Testis (tissue), 5 donors: ENCODE measurements at places on chromosomes 16 and 17. TPM values are rescaled to one million over a fixed set of nuclear protein-coding genes. Genes with fewer than 3 reads are reported as not detected.

The ITGAX gene
- polyA plus RNA-seq: 3.4 TPM

The CDYL2 gene
- 31.2 TPM for polyA plus RNA-seq

The PRKCB gene
- polyA plus RNA-seq: 25.5 TPM

DNA sequence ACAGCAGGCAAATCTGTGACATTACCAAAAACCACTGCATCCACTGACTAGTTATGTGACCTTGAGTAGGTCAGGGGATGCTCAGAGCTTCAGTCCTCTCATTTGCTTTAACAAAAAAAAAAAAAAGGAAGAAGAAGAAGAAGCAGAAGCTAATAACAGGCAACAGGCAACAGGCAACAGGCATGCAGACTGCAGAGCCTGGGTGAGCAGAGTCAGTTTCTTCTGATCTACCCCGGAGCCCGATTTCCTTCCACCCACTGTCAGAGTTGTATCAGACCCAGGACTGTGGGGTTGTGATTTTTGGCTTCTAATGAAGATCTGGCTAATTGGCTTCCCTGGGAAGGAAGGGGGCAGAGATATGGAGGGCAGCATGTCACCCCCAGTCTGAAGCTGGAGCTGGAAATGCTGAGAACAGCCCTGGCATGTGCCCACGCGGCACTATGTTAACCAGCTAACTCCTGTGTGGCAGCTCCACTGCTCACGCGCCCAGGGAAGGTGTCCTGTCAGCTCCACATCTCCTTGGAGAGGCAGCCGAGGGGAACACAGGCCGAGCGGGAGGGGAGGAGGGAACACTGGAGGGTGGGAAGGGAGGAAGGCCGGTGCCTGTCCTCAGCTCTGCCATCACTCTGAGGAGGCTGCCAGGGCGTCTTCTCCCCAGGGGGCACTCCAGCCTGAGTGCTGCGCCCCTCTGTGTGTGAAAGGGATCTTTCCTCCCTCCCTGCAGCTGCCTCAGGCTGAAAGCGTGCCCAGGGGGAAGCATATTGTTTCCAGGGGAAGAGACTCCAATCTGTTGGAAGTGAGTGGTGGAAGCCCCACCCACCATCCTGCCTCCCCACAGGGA is 17.6 kb downstream of the SRCIN1 start:
- DNase-seq: no peak

- DNase-seq: no peak
These were observed 39.3 kb upstream of the SLC38A10 start for GRCh38 chr17:81334391-81334901.

GRCh38 chr17:82689077-82689476 is 9.4 kb downstream of the RAB40B start:
- DNase-seq: no peak

DNA sequence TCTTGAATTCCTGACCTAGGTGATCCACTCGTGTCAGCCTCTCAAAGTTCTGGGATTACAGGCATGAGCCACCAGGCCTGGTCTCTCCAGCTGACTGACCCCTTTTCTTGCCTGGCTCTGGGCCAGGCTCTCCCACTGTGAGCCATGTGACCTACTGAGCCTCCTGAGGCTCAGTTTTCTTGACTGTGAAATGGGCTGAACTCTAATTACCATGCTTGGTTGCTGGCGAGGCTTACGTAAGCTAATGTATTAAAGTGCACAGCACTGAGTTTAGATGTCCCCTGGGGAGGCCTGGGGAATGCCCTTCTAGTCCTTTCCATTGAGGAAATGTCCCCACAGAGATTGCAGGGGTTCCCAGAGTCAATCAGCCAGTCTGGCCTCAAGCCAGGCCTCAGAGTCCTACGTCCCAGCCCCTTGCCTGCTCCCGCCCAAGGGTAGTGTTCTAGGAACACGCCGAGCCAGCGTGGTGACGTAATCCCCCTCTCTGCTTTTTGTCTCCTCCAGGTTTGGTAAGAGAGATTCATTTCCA is 45.8 kb upstream of the LGALS9 start:
- DNase-seq: no peak

GRCh38 chr17:36931697-36932382 is 5.4 kb upstream of the LHX1 start:
- no peak for DNase-seq

DNA sequence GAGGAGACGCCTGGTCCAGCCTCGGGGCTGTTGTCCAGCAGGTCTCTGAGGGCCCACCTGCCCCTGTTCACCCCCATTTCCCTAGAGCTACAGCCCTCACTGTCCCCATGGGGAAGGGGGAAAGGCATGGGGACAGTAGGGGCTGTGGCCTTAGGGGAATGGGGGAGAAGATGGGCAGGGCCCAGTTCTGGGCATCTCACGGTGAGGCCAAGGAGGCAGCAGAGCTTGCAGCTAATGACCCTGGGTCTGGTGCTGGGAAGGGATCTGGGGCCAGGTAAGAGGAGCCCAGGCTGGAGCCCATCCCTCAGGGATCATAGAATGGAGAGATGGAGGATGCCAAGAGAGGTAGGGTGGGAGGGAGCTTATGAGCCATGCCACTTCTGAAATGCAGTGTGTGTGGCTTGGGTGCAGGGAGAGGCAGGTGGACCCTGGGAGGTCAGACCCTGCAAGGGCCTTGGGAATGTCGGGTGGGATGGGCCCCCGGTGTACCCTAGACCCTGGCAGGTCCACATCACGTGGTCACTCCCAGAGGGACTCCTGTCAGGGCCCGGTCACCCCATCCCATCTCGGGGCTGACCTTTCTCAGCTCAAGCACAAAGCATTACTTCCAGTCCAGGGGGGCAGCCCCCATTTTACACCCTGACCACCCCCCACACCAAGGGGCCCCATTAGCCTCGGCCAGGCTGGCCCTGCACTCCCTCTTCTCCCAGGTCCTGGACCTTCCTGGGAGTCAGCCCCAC is 35.9 kb upstream of the KSR1 start:
- no peak for DNase-seq

- no peak for DNase-seq
These were observed 24.8 kb downstream of the CYB5D2 start for GRCh38 chr17:4167786-4168185.

GRCh38 chr16:317583-317982 is 34.6 kb downstream of the PDIA2 start:
- no peak for DNase-seq
